ENCODE measurements at places on chromosomes 5 and 9.

DNA sequence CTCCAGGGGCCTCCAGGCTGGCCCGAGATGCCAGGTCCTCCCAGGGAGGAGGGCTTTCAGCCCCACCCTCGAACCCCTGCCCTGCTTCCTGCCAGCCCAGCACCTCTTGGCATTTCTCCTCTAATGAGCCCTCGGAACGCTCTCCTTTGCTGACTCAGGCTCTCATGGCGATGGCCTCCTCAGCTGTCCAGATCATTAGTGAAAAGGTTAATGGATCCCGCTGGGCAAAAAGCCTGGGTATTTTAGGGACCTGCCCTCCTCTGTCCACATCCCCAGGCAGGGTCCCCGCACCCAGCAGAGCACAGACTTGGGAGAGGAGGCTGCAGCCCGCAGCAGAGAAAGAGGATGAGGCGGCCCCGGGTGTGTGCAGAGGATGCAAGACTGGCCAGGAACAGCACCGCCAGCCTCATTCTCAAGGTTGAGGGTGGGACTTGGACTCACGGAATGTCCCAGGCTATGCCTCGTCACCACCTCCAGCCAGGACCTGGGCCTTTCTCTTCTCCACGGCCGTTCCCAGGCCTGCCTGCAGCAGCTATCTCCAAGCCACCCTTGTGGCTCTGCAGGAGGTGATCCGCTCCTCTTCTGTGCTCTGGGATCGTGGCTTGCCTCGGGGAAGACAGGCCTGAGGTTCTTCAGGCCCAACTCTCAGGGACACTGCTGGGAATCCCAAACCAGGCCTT, 23.0 kb upstream of the ADAMTS2 start:
- no peak for DNase-seq

GRCh38 chr5:82031220-82032119, 59.6 kb downstream of the ATG10 start:
- no peak for DNase-seq

- DNase-seq = peak; percentile 81
These were observed 39.6 kb downstream of the WNK2 start for GRCh38 chr9:93223260-93224180.

- no peak for DNase-seq
These were observed 59.6 kb upstream of the IL17B start for GRCh38 chr5:149438711-149439132.

DNA sequence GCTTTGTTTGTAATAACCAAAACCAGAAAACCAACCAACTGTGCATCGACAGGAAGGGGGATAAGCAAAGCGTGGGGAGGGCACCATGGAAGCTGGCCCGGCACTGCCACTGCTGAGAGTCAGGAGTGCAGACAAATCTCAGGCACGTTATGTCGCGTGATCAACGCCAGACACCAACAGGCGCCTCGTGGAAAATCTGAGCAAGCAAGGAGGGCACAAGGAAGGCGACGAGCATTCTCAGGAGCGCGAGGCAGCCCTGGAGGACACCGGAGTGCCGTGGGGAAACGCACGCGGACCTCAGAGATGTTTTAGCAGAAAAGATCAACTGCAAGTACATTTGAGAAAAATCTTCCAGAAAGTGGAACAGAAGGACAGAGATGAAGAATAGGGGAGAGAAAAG, 15.1 kb upstream of the NSMF start:
- DNase-seq = no peak

GRCh38 chr9:21993893-21994555, at the start of gene CDKN2A:
Gene CDKN2A (minus strand): TSS chr9:21994392.
- no peak for DNase-seq

DNA sequence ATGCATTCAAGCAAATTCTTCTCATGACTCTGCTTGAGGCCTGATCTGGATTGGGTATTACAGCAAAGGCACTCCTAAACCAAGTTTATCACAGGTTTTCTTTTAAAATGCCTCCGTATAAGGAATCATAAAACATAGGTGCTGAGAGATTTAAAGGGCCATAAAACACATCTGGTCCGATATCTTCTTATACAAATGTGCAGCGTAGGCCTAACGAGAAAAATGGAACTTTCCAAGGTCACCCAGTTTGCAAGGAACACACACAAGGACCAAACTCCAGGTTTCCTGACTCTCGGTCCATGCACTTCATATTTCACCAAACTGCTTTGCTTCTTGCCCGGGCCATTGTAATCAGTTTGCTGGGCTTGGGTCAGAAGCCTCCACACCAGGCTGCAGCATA, 22.1 kb downstream of the SH3RF2 start:
- DNase-seq = no peak

GRCh38 chr9:80143899-80144298, 572.1 kb downstream of the TLE4 start:
- no peak for DNase-seq

GRCh38 chr9:35958104-35958837, at the start of gene OR2S2:
Gene OR2S2 (minus strand): TSS chr9:35958154. CDS start chr9:35958098, 56 bp downstream.
- DNase-seq = no peak

GRCh38 chr5:310516-310915, 11.0 kb upstream of the AHRR start:
- DNase-seq = no peak

DNA sequence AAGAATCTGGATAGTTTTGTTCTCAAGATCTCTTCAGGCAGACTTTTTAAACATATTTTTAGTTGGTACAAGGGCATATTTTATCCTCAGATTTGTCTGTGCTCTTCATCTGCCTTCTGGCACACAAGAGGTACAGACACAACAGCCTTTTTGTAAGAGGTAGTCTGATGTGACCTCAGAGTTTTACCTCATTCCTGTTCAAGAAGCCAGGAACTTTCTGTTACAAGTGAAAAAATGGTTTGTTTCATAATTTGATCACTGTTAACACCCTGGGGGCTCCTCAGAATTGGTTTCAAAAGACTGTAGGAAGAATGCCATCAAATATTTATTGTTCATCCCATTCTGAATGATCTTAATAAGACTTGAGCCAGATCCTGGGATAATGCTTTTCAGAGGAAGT, 136.7 kb downstream of the PRKACG start:
- no peak for DNase-seq

- no peak for DNase-seq
These were observed 37.8 kb downstream of the RABGAP1 start for GRCh38 chr9:122978601-122979000.

DNA sequence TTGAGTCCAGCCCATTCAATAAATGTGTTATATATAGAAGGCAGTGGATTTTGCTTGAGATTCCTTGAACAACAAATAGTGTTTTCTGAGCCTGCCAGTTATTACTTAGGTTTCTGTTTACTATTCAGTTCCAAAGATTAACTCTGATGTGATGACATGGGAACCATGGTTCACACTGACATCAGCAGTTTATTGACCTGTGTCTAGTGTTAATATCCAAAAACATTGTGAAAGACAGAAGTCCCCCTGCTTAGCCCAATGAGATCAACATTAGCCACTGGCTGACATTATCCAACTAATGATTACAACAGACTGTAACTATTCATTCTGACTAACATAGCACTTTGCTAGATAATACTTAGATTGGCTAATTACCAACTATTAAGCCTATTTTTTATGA, 14.9 kb downstream of the APBA1 start:
- no peak for DNase-seq

DNA sequence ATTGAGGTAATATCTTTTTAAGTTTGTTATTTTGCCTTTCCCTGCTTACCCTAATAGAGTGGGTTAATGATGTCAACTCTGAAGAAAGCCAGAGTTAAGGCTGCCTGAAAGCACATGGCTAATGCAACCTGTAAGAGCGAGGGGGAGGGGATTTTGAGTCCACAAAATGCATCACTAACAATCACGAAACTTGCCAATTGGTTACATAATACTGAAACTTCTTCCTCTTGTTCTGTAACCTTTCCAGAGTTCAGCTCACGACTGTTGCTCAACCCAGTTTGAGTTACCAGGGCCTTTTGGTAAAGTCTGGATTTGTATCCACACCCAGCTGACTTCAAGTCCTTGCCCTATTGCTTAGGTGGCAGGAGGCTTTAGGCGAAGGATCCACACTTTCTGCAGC, 308.8 kb downstream of the EFNA5 start:
- DNase-seq = no peak

DNA sequence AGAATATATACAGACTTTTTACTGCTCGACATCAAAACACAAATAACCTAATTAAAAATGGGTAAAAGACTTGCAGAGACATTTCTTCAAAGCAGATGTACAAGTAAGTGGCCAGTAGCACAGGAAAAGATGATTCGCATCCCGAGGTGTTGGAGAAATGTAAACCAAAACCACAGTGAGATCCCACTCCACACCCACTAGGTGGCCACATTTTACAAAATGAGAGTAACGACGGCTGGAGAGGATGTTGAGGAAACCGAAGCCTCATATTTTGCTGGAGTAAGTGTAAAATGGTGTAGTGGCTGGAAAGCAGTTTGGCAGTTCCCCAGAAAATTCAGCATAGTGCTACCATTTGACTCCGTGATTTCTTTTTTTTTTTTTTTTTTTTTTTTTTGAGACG, 21.3 kb upstream of the GBGT1 start:
- peak; percentile 55 for DNase-seq

DNA sequence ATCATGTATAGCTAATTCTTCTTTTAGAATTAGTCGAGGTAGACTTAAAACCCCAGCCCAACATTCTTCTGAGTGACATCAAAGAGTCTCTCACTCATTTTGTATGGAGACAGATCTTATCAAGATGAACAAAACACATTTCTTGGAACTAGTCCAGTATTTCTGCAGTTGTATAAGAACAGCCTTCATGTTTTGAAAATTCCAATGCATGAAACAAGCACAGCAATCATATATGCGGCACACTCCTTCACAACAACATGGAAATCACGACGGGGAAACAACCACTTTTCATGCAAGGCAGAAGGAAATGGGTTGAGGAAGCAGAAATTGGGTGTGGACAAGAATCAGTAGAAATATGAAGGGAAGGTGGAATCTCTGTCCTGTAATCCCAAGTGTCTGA, 113.8 kb downstream of the PLK2 start:
- DNase-seq = no peak

DNA sequence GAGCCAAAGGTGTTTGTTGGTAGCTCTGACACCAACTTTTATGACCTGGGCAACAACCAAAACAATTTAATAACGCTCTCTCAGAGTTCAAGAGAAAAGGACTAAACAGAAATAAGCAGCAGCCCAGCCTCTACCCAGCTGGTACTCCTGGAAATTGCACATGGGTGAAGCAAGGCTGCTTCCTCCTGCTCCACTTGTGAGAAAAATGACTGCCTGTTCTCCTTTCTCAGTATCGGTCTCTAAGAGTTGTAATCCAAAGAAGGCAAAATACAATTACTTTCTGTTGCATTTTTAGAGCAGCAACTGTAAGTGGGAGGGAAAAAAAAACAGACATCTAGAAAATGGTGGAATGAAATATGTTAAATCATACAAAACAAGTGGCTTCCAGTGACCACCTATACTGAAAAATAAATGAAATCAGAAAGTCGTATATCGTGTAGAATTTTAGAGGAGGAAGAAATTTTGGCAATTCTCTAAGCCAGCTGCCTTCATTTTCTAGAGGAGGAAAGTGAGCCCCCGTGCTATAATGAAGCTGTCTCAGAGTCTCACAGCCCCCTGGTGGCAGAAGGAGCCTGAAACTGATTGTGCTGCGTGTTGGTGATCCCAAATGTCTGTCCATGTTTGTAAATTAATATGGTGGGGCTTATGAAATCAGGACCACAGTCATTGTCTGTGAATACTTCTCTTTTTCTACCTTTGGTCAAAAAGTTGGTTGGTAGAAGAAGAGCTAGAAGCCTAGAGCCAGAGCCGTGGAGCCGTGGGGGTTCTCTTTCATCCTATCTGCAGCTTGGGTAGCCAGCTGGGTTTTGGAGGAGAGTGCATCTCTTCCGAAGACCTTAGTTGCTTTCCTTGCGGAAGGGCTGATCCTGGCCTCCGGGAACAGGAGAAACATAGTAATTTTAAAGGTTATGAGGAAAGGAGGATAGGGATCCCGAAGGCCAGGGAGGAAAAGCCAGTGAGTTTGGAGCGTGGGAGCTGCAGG, 139.9 kb downstream of the PIP5K1B start:
- no peak for DNase-seq

DNA sequence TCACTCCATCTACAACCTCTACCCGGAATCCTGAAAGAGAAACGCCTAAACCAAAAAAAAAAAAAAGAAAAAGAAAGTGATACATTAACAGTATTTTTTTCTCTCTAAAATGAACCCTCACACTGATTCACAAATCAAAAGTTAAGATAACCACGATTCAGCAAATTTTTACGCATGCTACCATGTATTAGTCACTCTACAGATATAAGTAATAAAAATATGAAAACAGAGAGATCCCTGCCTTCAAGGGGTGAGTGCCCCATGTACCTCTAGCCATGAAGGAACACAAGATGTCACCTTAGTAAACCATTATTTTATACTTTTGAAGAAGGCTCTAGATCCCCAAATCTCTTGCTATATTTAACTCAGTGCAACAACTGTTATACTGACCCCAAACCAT, 33.4 kb downstream of the CEMIP2 start:
- DNase-seq = no peak

- DNase-seq = no peak
These were observed 485.0 kb upstream of the EDIL3 start for GRCh38 chr5:84869675-84870074.

GRCh38 chr5:153676406-153676805, 185.9 kb downstream of the GRIA1 start:
- no peak for DNase-seq

DNA sequence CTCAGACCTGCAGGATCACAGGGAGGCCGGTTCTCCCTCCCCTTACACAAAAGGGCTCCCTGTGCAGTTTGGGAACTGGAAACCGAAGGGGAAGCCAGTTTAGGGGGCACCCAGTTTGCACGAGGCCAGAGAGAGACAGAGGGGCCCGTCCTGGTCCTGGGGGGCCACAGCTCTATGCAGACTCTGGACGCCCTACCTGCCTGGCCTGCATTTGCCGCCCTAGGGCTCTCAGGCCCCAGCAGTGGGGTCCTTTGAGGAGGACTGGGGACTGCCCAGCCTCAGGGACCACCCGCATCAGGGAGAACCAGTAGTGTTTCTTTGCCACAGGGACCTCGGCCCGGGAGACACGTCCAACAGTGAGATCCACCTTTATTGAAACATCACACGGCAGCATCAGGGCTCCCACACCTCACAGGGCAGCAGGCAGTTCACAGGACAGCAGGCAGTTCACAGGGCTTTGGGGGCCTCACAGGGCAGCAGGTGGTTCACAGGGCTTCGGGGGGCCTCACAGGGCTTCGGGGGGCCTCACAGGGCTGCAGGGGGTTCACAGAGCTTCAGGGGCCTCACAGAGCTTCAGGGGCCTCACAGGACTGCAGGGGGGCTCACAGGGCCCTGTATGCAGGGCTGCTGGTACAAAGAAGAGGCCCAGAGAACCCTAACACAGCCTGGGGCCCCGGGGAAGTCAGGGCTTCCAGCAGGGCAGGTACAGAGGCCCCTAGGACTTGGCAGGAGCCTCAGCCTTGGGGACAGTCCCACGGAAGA, 648 bp upstream of the NSMF start:
- no peak for DNase-seq

- no peak for DNase-seq
These were observed 99.9 kb upstream of the PITX1 start for GRCh38 chr5:135133698-135134515.

DNA sequence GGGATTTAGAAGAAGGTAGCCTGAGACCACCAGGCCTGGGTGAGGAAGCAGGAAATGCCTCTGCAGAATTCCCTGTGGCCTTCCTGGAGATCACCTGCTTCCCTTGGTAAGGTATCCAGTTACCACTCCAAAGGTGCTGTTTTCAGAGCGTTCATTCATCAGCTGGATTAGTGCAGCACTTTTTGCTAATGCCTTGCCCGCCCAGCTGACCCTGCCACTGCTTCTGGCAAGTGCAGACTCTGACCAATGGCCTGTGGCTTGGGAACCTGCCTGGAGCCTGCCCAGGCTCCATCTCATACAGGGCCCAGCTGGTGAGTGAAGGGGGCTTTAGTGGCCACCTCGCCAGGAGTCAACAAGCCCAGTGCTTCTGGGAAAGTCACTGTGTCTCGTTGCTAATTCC, 48.6 kb downstream of the FOXI1 start:
- no peak for DNase-seq

GRCh38 chr9:108639091-108639490, 216.7 kb downstream of the ACTL7B start:
- no peak for DNase-seq

Measured in HS-5 (cell line).